Urinary bladder (tissue), 4 donors: ENCODE measurements at places on chromosomes 7 and 10. TPM values are rescaled to one million over a fixed set of nuclear protein-coding genes. Genes with fewer than 3 reads are reported as not detected.

DNA sequence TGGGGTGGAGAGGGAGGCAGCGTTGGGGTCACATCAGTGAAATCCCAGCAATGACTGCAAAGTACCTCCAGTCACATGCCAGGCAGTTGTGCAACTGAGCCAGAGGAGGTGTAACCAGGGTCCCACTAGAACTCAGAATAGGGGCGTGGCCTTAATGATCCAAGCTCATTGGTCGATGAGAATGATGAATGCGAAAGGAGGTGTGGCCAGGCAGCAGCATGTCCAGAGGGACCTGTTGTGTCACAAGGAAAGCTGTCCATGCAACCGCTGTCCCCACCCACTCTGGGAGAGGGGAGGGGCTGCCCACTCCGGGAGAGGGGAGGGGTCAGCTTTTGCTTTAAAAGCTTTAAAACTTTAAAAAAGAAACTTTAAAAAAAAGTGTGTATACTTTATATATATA, 25.3 kb upstream of the MTPAP start:
- DNase-seq, result no peak

Gene FANK1
- polyA plus RNA-seq, result 1.5 TPM

- DNase-seq, result no peak
Observed at GRCh38 chr7:19572566-19572965, 136.3 kb downstream of the POLR1F start.

- DNase-seq, result no peak
Observed at GRCh38 chr7:131029002-131029401, 295.0 kb upstream of the KLF14 start.

Gene CFAP43
- 0.19 TPM for polyA plus RNA-seq
